ENCODE measurements at places on chromosomes 1 and 21.

DNA sequence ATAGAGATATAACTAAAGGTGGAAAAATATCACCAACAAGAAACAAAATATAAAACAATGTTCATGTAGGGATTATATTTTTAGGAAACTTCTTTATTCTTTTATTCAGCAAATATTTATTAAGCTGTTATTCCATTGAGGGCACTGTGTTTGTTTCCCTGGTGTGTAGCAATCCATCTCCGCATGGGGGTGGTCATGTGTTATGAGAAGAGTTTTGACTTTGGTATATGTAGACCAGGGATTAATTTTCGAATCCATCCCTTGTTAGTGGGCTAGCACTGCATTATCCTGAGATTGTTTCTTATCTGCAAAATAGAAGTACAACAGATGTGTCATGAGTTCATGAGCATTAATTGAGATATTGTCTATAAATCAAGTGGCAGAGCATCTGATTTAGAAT is 190.2 kb upstream of the LRRC7 start:
- DNase-seq, result no peak

DNA sequence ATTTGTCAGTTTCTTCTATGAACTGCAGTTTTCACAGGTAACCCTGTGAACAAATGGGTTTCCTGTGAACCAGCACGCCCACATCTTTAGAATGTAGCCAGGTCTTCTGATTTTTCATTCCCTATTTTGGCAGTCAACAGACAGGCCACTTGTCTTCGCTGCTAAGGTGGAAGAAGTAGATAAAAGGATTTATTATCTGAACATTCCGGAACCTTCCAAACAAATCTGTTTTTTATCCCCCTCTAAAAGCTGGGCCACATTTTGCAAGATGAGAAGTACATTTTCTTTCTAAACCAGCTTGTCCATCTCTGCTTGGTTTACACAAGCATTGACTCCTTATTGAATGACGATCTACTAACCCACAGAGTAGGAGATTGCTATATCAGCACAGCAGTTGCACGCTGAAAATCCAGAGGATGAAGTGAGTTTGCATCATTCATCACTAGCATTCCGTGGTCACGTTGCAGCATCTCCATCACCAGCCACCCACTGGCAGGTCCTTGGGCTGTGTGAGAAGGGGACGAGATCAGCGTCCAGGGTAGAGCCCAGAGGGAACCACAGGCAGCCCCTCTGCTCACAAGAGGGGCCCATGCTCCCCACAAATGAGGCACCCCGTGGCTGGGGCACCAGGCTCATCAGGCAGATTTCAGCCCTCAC is 83.5 kb downstream of the TOMM20 start:
- peak; percentile 45 for DNase-seq

GRCh38 chr1:2065699-2066098 is 15.5 kb downstream of the PRKCZ start:
- no peak for DNase-seq

GRCh38 chr1:112359961-112360767 is 35.9 kb upstream of the CTTNBP2NL start:
- peak; percentile 79 for DNase-seq

- no peak for DNase-seq
These were observed 2.4 kb upstream of the PARS2 start for GRCh38 chr1:54766726-54767125.

DNA sequence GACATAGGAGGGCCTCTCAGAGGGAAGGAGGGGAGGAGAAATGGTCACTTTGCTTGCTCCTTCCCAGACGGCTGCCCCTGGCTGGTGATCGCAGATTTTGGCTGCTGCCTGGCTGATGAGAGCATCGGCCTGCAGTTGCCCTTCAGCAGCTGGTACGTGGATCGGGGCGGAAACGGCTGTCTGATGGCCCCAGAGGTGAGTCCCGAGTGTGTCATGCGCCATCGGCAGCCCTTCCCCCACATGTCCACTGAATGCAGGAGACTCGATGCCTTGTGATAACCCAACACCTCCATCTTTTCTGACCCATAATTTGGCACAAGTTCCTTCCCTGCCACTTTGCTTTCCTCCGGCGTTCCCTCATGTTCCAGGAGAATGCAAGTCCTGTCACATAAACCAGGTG is 12.7 kb downstream of the DDOST start:
- DNase-seq, result no peak

GRCh38 chr1:47175227-47175934 is 14.5 kb downstream of the PDZK1IP1 start:
- DNase-seq, result no peak

- no peak for DNase-seq
These were observed 6.9 kb downstream of the TRAPPC10 start for GRCh38 chr21:44018813-44019567.

DNA sequence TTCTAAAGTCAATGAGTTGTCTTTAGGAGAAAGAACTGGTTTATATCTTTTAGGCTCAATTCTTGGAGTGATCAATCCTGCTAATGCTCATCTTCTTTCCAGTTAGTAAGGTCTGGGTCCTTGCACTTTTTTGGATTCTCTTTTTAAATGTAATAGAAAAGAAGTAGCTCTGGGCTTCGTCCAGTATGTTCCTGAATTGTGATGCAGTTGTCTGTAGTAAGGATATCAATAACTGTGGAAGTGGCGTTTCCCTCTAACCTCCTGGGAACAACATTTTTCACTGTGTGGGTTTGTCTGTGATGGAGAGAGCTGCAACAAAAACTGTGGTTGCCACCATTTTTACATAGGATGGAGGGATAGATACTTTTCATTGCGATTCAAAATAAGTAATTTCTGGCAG is 367.2 kb downstream of the USP25 start:
- DNase-seq, result no peak

GRCh38 chr1:175132436-175132835 is 60.1 kb downstream of the KIAA0040 start:
- peak; percentile 40 for DNase-seq

DNA sequence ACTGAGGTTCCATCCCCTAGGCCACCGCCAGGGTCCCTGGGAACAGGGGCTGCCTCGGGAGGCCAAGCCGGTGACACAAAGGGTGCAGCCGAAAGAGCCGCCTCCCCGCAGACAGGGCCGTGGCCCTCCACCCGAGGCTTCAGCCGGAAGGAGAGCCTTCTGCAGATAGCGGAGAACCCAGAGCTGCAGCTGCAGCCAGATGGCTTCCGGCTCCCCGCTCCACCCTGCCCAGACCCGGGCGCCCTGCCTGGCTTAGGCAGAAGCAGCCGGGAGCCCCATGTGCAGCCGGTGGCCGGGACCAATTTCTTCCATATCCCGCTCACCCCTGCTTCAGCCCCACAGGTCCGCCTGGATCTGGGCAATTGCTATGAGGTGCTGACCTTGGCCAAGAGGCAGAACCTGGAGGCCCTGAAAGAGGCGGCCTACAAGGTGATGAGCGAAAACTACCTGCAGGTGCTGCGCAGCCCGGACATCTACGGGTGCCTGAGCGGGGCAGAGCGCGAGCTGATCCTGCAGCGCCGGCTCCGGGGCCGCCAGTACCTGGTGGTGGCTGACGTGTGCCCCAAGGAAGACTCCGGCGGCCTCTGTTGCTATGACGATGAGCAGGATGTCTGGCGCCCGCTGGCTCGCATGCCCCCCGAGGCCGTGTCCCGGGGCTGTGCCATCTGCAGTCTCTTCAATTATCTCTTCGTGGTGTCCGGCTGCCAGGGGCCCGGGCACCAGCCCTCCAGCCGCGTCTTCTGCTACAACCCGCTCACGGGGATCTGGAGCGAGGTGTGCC is 1.4 kb downstream of the KLHDC7A start:
- no peak for DNase-seq

- no peak for DNase-seq
These were observed 61.0 kb downstream of the PAX7 start for GRCh38 chr1:18691648-18692047.

- no peak for DNase-seq
These were observed 48.9 kb upstream of the DIP2A start for GRCh38 chr21:46409641-46410406.

Data from fibroblast of skin of left quadriceps (primary cell).